ENCODE measurements at places on chromosomes 11 and 22. TPM values are rescaled to one million over a fixed set of nuclear protein-coding genes. Genes with fewer than 3 reads are reported as not detected.

The CD3E gene
- total RNA-seq, result not detected

The OR4D5 gene
- total RNA-seq, result not detected

The KIAA0930 gene
- total RNA-seq, result 43.4 TPM

The VPS37C gene
- 24.2 TPM for total RNA-seq

The C11orf52 gene
- total RNA-seq, result 0.31 TPM

The BTG4 gene
- total RNA-seq, result not detected

The CNIH2 gene
- total RNA-seq, result 0.78 TPM

The SPI1 gene
- not detected for total RNA-seq

The IL18 gene
- 1.5 TPM for total RNA-seq

The OR5P2 gene
- total RNA-seq, result not detected

The YAP1 gene
- total RNA-seq, result 36.5 TPM

The PKNOX2 gene
- total RNA-seq, result 0.11 TPM

The OR8D4 gene
- total RNA-seq, result not detected

The CASP1 gene
- total RNA-seq, result 12.4 TPM

The OR8A1 gene
- total RNA-seq, result not detected

The OR1S2 gene
- total RNA-seq, result not detected

The FGF3 gene
- total RNA-seq, result not detected

The MYEOV gene
- total RNA-seq, result 14.4 TPM

The OR8K1 gene
- total RNA-seq, result not detected

The INS gene
- not detected for total RNA-seq

The ZNF280A gene
- not detected for total RNA-seq

The SLC22A12 gene
- not detected for total RNA-seq

The GLYATL2 gene
- not detected for total RNA-seq
